ENCODE measurements at places on chromosomes 12 and 14.
A peak's percentile ranks its signal among the peaks of the same experiment; 100 is the strongest.

DNA sequence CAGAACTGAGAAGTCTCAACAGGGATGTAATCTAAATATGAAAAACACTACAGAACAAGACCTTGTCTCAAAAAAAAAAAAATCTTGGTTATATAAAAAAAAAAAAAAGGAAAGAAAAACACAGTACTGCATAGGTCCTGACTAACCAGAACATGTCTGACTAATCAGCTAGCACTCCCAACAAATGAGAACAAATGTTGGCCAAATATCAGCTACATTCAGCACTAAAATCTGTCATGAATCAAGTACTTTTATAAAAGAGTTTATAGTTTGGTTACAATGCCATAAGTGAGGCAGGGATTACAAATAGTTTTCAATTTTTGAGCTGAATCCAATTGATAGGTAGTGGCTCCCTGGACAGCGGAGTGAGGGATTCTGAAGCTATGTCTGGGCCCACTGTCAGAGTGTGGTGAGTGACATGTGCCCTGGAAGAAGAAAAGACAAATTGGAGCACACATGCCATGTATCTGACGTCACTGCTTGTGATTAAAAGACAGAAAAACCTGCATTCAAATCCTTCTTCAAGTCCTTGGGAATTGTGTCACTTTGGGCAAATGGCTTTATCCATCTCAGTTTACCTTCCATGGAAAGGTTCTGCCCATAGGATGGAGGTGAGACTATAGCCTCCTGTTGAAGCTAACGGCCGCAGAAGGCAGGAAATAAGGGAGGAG lies 5.6 kb upstream of the FAM234B start:
- DNase-seq, result no peak

- DNase-seq, result no peak
Observed at GRCh38 chr14:96297000-96297399, 41.0 kb downstream of the BDKRB1 start.

GRCh38 chr12:79360286-79360685 lies 330.5 kb downstream of the PAWR start:
- DNase-seq, result no peak

GRCh38 chr12:123391546-123392343 lies 7.8 kb downstream of the KMT5A start:
- no peak for DNase-seq

- DNase-seq, result no peak
Observed at GRCh38 chr12:83008703-83009102, 322.0 kb downstream of the TMTC2 start.

- peak; percentile 9 for DNase-seq
Observed at GRCh38 chr12:115249671-115250278, 565.8 kb upstream of the TBX3 start.

- no peak for DNase-seq
Observed at GRCh38 chr14:74977901-74978385, 22.5 kb upstream of the PGF start.

DNA sequence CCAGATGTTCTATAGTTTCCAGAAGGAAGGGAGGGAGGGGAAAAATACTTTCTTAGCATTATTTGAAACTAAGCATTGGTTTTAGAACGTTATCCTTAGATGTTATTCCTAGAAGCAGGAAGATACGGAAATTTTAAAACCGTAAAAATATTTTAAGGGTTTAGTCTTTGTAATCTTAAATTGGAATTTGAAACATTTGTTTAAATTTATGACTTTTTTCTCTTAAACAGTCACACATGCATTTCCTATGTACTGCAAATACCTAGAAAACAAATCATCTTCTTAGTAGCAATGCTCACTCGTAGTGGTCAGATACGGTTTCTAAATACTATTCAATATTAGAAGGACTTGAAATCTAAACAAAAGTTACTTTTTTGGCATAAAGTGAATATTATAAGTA lies 282.0 kb downstream of the ERC1 start:
- no peak for DNase-seq

GRCh38 chr12:77388445-77389265 lies 323.3 kb upstream of the E2F7 start:
- no peak for DNase-seq

DNA sequence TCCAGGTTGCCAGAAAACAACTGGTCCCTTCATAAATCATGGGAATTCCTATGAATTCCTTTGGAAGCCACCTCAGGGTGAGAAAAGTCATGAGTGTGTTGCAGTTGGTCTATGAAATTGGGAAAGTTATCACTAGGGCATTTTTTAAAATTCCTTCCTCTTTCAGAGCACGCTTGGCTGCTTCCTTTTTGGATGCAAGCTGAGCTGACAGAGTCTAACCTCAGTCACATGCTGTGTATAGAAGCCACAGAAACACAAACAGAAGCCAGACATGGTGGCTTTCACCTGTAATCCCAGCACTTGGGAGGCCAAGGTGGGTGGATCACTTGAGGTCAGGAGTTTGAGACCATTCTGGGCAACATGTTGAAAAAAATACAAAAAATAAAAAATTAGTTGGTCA lies 21.7 kb upstream of the HELB start:
- no peak for DNase-seq

Data from spinal cord (tissue), 10 donors.